Activated gamma-delta T cell treated with anti-CD3 and anti-CD28 coated beads, Interleukin-2, amount 50 U/mL, for 16 hours (primary cell): ENCODE measurements at places on chromosomes 1 and 21.

- no peak for DNase-seq
Observed at GRCh38 chr1:57279909-57280666, 143.8 kb downstream of the DAB1 start.

- DNase-seq = no peak
Observed at GRCh38 chr21:37232274-37233018, 34.7 kb downstream of the VPS26C start.

DNA sequence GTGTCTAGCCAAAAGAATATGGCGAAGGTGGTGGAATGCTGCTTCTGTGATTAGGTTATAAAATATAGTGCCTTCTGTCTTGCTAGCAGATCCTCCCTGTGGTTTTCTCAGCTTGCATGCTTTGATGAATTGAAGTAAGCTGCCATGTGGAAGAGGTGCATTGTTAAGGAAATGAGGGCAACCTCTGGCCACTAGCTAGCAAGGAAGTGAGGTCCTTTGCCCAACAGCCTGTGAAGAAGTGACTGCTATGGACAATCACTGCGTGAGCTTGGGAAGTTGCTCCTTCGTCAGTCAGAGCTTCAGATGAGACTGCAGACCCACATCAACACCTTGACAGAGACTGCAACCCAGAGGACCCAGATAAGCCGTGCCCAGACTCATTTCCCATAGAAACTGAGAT, 109.4 kb downstream of the GIPC2 start:
- no peak for DNase-seq

GRCh38 chr1:1556505-1556904, 16.1 kb upstream of the TMEM240 start:
- no peak for DNase-seq

GRCh38 chr1:59446257-59446901, 149.5 kb downstream of the FGGY start:
- no peak for DNase-seq

DNA sequence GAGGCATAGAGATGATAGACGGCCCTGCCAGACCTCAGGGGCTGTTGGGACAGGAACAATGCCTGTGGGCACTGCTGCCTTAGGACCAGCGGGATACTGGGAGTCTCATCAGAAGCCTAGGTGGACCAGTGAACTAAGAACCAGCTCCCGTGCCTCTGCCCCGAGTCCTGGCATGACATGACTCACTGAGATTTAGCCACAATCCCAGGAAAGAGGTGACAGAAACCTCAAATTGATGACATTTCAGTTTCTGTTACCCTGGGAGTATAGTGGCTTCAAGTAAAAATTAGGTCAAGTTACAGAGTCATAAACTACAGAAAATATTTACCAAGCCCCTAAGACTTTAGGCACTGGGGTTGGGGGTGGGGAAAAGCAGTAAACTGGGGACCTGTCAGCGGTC, 74.6 kb upstream of the GADD45A start:
- no peak for DNase-seq

- no peak for DNase-seq
Observed at GRCh38 chr1:54157401-54157800, 4.6 kb upstream of the CDCP2 start.

DNA sequence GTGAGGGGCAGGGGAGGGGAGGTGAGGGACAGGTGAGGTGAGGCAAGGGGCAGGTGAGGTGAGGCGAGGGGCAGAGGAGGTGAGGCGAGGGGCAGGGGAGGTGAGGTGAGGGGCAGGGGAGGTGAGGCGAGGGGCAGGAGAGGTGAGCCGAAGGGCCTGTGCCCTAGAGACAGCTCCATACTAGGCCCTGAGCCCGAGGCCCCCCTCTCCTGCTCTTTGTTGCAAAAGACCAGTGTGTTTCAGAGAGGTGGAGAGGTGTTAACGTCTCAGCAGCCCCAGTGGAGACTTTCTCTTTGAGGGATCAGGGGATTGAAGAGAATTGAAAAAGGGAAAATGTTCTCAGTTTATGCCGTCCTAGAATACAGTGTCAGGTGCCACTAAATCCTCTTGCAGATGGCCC, 44.2 kb downstream of the EPHB2 start:
- DNase-seq = no peak

DNA sequence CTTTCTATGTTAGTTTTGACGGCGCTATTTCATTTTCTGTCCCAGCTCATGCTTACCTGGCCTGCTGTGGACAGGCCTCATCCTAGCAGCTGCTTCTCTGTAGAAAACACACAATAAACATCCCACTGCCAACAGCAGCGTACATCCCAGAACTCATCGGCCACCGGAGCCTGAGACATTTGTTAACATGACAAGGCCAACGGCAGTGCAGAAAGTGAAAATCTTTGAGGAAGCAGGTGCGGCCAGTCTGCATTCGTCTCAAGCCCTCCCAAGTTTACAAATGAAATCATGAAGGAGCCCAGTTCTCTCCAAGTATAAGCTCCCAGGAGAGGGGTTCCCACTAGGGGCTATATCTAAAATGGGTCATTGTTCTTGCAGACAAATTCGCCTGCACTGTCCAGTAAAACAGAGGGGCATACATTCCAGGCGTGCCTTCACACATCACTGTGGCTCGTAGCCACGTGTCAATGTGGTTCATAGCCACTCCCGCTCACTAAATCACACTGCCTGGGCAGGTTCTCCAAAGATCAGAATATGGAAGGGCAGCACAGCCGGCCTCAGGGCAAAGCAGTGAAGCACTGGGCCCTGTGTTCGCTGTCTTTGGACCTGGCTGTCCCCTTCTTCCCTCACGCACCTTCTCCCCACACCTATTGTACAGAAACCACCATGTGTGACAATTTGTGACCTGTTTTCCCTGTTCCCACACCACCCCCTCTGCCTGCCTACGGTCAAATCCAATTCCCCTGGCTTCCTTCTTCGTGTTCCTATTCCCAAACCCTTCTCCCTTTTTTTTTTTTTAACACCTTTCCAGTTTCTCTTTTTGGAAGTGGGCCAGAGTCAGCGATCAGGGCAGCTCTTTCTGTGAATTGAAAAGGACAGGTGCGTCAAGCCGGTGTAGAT, 27.0 kb upstream of the ABCG1 start:
- no peak for DNase-seq

DNA sequence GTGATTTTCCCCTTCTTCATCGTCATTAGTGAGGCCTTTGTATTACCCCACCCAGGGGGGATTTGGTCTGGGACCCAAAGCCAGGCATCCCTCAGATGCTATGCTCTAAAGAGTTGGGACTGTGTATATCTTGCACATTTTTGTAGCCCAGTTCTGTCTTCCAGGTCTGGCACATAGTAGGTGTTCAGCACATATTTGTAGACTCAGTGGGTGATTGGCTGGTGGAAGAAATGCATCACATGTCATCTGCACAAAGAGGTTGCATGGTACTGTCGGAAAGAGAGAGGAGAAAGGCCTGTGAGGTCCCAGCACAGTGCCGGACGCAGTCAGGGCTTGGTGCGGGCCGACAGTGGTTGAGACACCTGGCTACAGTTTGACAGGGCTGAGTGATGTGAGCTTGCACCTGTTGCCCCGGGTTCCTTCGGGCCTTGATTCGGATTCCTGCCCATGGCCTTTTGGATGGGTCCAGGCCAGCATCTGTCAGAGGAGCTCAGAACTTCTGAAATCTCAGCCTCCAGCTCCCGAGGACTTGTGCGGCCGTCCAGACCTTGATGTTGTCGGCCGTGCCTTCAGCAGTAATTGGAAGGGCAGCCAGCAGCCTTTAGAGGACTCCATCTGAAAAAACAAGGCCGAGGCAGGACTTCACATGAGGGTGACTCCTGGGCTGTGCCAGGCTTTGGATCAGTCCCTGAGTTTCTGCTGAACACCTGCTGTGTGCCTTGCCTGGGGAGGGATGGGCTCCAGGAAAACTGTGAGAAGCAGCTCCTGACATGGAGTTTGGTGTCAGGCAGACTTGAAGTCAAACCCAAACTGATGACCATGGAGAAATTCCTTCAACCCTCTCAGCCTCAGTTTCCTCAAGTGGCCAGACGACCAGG, 40.9 kb upstream of the PADI1 start:
- DNase-seq = no peak

DNA sequence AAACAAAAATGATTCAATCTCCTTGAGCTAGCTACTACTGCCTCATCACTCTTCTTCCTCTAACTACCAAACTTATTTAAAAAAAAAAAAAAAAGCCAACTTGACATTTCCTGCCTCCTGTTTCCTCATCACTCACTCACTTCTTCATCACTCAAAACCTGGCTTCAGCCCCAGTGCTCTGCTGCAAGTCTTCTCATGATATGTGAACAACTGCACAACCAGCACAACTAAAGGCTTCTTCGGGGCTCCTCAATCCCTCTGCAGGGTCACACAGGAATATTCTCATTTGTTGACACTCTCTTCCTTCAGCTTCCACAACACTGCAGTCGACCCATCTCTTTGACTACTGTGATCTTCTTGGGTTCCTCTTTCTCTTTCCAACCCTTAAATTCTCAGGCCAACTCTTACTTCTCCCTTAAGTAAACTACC, 7.6 kb downstream of the MTF1 start:
- DNase-seq = no peak

DNA sequence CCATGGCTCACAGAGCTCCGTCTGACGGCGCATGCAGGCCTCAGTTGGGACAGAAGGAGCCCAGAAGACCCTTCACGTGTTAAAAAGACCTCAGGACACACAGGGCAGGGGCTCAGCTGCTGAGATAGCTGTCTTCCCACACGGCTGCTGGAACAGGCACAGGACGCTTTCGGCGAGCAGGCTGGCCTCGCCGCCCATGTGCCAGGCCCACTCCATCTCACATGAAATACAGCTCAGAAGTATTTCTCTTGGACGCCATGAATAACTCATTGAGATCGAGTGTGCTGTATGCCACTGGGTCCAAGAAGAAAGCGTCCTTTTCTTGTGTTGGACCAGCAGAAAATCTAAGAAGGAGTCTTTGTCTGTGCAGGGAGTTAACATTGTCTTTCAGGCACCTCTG, 69.6 kb downstream of the SIM2 start:
- DNase-seq = no peak
